HFFc6 (cell line): ENCODE measurements at places on chromosomes 13 and 19.

GRCh38 chr13:102903659-102904407 lies 58.0 kb downstream of the ERCC5 start:
- DNase-seq: no peak

- DNase-seq: no peak
These were observed 65.1 kb downstream of the SPACA7 start for GRCh38 chr13:112441226-112441625.

- DNase-seq: no peak
These were observed 24.2 kb downstream of the BTBD2 start for GRCh38 chr19:1991018-1991913.

DNA sequence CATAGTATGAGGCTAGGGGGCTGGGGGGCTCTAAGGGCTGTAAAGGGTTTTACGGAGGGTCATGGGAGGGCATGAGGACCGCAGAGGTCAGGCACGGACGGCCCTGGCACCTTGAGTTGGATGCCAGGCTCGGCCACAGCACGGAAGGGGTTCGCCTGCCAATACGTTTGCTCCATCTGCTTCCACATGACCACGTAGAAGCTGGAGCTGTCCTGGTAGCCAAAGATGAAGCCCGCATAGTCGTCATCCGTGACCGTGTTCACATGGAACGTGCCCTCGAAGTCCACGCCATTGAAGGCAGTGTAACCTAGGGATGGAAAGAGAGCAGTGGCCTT lies 6.4 kb downstream of the COMP start:
- DNase-seq: no peak

- DNase-seq: peak; percentile 52
These were observed 5.3 kb downstream of the MISP start for GRCh38 chr19:756236-756635.

DNA sequence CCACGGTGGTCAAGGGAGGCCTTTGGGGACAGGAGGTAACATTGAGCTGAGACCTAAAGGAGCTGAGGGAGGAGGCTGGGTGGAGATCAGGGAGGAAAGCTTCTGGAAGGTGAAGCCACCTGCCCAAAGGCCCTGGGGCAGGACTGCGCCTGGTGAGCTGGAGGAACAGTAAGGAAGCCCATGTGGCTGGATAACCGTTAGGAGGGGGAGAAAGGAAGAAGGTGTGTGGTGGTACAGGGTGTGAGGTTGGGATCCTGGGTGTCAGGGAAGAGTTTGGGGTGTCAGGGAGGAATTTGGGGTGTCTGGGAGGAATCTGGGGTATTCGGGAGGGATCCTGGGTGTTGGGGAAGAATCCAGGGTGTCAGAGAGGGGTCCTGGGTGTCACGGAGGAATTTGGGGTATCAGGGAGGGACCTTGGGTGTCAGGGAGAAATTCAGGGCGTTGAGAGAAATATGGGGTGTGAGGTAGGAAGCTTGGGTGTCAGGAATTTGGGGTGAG lies 695 bp downstream of the TICAM1 start:
- DNase-seq: no peak

GRCh38 chr13:110326263-110326904 lies 19.3 kb downstream of the COL4A2 start:
- DNase-seq: no peak

DNA sequence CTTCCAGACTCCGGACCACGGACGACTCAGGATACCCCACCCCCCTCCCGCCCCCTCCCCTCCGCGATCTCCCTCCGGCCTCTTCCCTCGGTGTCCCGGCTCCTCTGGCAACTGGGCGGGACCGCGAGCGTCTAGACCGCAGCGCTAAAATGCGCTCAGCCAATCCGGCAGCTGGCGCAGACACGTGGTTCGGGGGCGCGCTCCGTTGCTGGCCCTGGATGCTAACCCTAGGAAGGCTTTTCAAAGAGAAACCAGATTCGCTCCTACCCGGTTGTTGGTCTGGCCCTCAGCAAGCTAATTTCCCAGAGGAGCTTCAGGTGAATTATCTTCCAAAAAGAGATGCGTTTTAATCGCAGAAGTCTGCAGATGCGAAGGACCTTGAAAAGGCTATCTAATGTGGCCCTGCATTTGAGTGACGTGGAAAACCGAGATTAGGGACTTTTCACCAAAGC lies at the start of gene DZIP1:
TSS of gene DZIP1 (minus strand) at position 106 of the 452 bp plus-strand sequence. CDS start 2,677 bp downstream, outside the sequence.
- peak; percentile 81 for DNase-seq

GRCh38 chr13:58579468-58579867 lies 947.9 kb downstream of the PCDH17 start:
- no peak for DNase-seq

- no peak for DNase-seq
These were observed 16.3 kb upstream of the RNASEH2B start for GRCh38 chr13:50893211-50893852.

GRCh38 chr13:25181597-25181996 lies 9.5 kb upstream of the AMER2 start:
- DNase-seq: no peak

DNA sequence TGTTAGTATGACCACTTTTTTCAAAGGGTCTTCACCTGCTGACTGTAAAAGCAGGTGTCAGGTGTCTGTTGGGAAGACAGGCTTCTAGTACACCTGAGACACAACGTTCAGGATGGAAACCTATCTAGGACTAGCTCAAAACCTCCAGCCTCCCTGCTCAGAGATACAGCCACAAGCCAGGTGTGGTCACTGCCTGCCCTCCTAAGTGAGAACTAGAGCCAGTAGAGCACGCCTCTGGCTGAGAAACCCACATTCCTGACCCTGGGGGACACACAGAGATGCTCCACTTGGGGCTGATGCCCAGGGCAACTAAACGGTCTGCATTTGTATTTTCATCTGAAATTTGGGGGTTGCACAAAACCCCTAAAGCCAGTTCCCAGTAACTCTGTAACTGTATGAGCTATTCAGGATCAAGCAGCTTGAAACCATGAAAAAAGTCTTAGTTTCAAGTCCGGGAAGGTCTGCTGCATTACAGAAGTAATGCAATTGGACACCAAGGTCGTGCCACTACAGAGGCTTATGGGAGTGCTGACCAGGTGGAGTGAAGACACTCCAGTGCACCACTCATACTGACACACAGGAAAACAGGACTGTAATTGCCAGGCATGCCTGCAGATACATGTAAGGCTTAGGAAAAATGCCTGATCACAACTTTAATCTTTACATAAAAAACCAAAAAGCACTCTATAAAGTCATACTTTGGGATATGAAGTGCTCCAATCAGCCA lies 27.8 kb downstream of the ANKRD10 start:
- DNase-seq: no peak

- no peak for DNase-seq
These were observed 152.8 kb downstream of the SHISA2 start for GRCh38 chr13:25898991-25899390.

- DNase-seq: no peak
These were observed 676.2 kb downstream of the GPC5 start for GRCh38 chr13:92074658-92075057.

DNA sequence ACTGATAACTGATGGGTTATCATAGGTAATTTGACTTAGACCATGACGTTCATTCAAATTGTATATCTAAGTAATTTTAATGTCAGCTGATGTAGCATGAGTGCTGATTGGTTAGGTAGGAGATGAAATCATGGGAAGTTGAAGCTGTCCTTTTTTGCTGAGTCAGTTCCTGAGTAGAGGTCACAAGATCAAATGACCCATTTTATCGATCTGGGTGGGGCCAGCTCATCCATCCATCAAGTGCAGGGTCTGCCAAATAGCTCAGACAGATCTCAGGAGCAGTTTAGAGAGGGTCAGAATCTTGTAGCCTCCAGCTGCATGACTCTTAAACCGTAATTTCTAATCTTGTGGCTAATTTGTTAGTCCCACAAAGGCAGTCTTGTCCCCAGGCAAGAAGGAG lies 35.3 kb upstream of the CD177 start:
- no peak for DNase-seq

- no peak for DNase-seq
These were observed 1.2 kb downstream of the IZUMO4 start for GRCh38 chr19:2097886-2098327.

DNA sequence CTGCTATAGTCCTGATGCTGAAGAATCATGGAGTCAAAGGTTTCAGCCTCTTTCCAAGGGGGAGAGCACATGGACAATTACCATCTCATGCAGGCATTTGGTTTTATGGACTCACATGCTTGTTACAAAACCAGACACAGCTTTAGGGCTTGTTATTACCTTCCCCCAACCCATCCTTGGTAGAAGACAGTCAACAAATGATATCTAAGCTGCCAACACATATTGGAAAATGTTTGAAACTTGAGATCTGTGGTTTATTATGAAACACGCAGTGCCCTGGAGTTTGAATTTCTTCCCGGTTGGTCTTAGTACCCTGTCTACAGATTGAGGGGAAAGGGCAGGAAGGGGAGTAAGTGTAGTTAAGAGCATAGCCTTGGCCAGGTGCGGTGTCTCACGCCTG lies 12.5 kb upstream of the CYP2A6 start:
- DNase-seq: peak; percentile 2

DNA sequence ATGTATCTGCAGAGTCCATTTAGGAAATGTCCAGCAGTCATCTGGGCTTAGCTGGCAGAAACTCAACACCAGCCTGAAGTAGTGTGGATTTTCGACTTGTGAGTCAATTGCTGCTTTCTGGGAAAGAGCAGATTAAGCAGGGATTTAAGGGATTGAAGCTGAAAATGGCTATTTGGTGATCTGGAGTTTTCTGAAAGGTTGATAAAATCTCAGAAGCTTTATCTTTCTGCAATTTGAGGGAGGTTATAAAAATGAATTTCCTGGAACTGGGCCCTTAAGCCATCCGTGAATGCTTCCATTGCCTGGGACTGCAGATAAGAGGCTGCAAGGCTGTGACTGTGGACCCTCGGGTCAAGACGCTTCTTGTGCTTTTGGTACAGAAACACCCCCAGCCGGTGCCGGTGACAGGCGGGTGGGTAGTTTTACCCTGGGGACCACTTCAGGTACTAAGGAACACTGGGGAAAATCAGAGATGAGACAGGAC lies 61.5 kb downstream of the COL4A1 start:
- peak; percentile 38 for DNase-seq

DNA sequence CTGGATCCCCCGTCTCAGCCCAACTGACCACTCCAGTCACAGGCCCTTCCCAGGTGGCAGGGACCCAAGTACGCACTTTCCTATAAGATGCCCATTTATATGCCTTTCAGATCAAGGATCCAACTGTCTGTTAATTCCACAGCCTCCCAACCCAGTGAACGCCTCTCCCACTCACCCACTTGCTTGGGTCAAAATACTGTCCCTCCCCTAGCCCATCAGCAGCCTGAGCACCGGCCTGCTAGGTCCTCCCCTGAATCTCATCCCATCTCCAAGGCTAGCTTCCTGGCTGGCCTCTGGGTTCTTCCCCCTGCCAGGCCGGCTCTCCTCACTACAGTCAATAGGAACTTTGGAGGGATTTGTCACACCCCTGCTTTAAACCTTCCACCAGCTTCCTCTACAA lies 1.9 kb downstream of the UBE2S start:
- DNase-seq: no peak

DNA sequence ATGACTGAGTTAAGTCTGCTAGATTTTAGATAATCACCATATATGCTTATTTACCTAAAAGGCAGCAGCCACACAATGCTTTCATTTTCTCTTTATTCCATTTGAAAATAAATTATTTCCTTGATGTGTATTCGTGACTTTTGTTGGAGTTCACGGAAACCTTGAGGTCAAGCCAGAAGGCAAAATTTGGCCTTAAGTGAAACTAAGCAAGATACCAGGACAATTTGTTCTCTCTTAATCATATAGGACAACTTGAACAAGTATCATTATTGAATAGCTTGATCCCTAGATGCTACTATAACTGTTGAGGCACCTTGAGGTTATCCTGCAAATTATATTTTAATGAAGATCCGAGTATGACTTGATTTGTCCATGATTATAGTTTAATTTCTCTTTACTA lies 429.2 kb upstream of the DACH1 start:
- no peak for DNase-seq

- no peak for DNase-seq
These were observed 9.9 kb downstream of the PCDH8 start for GRCh38 chr13:52838433-52839107.

DNA sequence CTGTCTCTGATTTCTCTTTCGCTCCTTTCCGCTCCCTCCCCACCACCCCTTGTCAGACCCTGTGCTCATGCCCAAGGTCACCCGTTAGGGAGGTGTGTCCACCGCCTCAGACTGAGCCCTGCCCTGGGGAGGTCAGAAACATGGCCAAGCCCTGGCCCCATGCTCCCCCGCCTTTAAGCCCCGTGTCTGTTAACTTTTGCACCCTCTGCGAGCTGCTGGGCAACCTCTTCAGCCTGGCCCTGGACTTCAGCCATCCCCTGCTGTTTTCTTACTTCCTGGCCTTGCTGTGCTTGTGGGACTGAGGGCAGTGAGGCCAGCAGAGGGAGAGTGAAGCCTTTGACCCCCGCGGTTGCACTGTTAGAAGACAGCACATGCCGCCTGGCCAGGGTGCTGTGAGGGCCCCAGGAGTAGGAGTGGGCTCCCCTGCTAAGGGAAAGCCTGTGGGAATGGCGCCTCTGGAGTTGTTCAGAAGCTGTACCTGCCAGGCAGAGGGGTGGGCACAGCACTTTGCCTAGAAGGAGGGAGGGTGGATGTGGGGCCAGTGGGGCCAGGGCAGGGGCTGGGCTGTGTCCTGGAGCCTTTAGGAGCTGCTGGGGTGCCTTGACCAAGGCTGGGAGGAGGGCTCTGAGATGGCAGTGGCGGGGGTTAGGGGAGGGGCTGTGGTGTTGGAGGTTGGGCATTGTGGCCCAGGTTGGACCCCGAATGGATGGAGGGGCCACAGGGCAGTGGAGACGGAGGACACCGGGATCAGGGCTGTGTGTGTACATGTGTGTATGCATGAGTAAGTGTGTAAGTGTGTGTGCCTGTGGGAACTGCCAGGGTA lies 7.9 kb downstream of the UPF1 start:
- DNase-seq: no peak

DNA sequence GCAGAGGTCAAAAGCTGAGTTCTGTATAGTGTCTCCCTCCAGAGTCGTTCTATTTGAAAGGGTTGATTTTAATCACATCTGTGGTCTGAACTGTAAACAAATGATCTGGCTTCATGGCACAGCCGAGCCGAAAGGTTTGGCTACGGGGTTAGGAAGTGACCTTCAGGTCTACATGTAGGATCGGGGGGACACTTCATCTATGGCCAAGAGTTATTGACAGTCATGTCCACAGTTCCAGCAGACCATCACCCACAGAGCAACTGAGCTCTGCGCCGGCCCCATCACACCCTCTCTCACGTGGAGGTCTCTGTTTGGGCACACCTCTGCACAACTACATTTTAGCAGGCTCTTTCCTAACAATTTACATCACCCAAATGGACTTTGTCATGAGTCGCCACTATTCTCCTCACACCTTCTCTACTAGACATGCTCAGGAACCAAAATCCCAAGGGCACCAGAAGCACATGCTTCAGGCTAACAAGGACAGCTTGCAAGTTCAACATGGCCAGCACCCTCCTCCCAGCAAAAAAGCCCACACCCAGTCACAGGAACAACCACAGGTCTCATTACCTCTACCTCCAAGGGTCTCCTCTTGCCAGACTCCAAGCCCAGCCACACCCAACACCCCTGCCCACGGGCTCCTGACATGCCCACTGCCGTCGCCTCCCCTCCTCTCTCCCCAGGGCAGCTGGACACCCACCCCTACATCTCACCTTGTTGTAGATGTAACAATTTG lies 36.1 kb upstream of the EPHX3 start:
- no peak for DNase-seq
